CD8-positive, alpha-beta memory T cell (primary cell): ENCODE measurements at places on chromosomes 2 and 18.
A peak's percentile ranks its signal among the peaks of the same experiment; 100 is the strongest.

- H3K4me1 ChIP-seq: no peaks in the 10 kb centered on the region
- H3K4me3 ChIP-seq: no peak overlapping the region
- no peaks in the 10 kb centered on the region for H3K27me3 ChIP-seq
- no peaks in the 10 kb centered on the region for H3K36me3 ChIP-seq
- H3K27ac ChIP-seq: no peak overlapping the region
- DNase-seq: no peak
Measured at GRCh38 chr2:220503431-220503830, 876.0 kb downstream of the SLC4A3 start.

- no peaks in the 10 kb centered on the region for H3K4me1 ChIP-seq
- H3K27me3 ChIP-seq: no peaks in the 10 kb centered on the region
- DNase-seq: no peak
- no peaks in the 10 kb centered on the region for H3K36me3 ChIP-seq
- no peak overlapping the region for H3K27ac ChIP-seq
- no peak overlapping the region for H3K4me3 ChIP-seq
Measured at GRCh38 chr18:5646739-5647138, 102.9 kb upstream of the EPB41L3 start.

GRCh38 chr2:44778671-44779476, 162.6 kb upstream of the SIX3 start:
- no peak for DNase-seq
- H3K27me3 ChIP-seq: no peaks in the 10 kb centered on the region
- H3K36me3 ChIP-seq: no peaks in the 10 kb centered on the region
- no peak overlapping the region for H3K4me3 ChIP-seq
- H3K27ac ChIP-seq: no peak overlapping the region

GRCh38 chr2:163667064-163667887, 68.5 kb downstream of the FIGN start:
- no peaks in the 10 kb centered on the region for H3K27me3 ChIP-seq
- H3K36me3 ChIP-seq: no peaks in the 10 kb centered on the region
- H3K4me3 ChIP-seq: no peak overlapping the region
- H3K4me1 ChIP-seq: no peaks in the 10 kb centered on the region

DNA sequence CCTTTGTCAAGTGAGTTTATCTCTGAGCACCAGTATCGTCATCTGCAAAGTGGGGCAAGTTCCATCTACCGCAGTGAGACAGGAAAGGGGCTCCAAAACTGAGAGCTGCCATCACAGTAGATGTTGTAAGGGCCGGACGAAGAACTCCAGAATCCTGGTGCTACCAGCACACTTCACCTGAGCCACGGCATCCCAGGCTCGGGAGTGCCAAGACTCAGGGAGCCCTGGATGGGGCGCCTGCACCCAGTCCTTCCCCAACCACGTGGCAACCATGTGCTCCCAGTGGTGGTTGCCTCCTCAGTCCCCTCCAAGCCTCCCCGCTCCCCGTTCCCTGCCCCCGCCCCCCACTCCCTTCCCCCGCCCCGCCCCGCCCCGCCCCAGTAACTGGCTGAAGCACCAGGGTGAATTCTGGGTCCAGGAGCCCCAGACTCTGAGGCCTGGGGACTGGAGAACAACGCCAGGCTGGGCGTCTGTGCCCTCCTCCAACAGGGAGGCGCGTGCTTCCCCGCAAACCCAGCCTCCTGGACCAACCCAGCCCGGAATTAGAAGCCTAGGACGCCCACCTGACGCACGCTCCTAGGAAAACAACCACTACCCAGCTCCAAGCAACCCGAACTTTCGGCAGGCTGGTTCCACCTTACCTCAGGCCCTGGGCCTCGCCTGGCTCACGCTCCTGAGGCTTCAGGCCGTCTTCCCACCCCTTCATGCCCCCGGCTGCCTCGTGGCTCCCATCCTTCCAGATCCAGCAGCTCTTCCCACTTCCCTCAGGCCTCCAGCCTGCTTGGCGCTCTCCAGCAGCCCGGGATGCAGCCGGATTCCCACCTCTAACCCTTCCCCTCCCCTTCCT, 67.6 kb downstream of the LAMA3 start:
- no peak for DNase-seq
- no peaks in the 10 kb centered on the region for H3K36me3 ChIP-seq
- no peak overlapping the region for H3K27ac ChIP-seq
- H3K27me3 ChIP-seq: no peaks in the 10 kb centered on the region
- no peaks in the 10 kb centered on the region for H3K4me1 ChIP-seq

- peak overlapping the region; percentile 55 for H3K27ac ChIP-seq
- no peaks in the 10 kb centered on the region for H3K36me3 ChIP-seq
- H3K4me3 ChIP-seq: peak overlapping the region; percentile 87
- H3K27me3 ChIP-seq: no peaks in the 10 kb centered on the region
Measured at GRCh38 chr2:61853086-61853846, 594 bp downstream of the FAM161A start.

DNA sequence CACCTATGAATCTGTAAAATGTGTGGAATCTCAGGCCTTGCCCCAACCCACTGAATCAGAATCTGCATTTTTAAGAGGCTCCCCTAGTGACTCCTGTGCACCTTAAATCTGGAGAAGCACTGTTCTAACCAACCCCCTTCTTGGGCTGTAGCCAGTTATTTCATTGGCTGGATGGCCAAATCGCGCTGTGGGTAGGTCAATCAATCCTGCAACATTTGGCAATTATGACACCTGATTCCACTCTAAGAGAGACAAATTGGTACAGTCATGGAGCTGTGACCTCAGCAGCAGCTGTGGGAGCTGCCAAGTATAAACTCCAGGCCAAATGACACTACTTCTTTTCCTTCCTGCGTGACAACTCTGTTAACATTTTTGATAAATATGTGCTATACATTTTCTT, 208.7 kb downstream of the CLIP4 start:
- H3K4me3 ChIP-seq: no peak overlapping the region
- H3K27ac ChIP-seq: peak overlapping the region; percentile 7
- DNase-seq: no peak
- no peaks in the 10 kb centered on the region for H3K36me3 ChIP-seq

DNA sequence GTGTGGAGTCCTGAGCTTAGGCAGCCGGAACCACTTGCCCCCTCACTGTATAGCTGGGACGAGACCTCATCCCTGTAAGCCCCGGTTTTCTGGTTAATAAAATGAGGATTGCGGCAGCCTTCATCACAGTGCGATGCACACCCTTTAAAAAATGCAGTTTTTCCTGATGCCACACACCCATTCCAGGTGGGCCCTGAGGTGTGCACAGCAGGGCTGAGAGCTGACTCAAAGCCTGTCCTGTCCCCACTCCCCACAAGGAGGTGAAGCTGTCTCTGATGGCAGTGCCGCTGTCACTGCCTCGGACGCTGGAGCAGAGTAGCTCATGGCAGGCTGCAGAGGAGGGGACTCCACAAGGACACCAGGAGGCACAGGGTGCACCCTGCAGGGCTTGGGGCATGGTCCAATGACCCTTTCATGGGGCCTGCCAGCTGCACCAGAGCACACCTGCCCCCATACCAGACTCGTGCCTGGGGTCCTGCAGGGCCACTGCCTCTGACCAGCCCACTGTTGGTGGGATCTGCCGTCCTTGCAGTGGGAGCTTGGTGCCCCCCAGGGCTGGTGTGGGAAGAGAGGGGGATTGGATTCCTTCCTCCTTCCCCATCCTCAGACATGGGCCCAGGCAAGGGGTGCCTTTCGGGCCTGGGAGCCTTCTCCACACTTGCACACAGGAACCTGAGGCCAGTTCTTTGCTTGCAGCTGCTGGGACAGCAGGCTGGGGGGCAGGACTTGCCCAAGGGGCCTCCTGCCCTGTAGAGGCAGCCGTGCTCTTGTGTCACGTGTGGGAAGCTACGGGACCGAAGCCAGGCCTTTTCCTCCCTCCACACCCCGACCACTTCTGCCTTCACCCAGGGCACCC, 22.8 kb downstream of the GPC1 start:
- H3K4me3 ChIP-seq: no peak overlapping the region
- H3K27ac ChIP-seq: no peak overlapping the region
- no peaks in the 10 kb centered on the region for H3K36me3 ChIP-seq
- H3K27me3 ChIP-seq: peaks cover 24% of the 10 kb centered on the region
- no peak for DNase-seq
- H3K4me1 ChIP-seq: no peaks in the 10 kb centered on the region

DNA sequence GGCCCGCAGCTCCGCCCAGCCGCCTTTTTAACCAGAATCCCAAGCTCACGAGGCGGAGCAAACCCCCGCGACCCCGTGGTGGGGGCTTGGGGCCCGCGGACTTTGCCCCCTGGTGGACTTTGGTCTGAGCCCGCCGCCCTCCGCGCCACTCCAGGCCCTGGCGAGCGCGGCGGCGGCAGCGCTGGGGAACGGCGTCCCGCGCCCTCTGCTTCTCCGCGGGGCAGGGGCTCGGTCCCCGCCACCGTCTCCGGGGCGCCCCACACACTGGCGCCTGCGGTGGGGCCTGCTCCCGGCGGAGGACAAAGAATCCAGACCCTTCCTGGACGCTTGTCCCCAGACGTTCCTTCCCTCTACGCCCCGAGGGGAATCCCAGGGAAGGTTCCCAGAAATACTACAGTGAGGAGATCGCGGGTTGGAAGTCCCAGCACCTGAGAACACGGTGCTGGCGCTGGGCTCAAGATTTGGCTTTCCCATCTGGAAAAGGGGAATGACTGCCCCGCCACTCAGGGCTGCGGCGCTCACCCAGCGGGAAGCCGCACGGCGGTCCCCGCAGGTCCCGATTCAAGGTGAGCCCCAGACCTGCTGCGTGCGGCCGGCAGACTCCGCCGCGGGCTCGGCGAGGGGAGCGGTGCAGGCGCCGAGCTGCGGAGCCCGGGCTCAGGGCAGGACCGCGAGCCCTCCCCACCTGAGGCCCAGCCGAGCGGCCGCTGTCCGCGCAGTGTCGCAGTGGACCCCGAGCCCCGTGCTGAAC, at the start of gene HAAO:
Gene HAAO (minus strand): TSS at position 1 of the 751 bp plus-strand sequence. CDS start 47 bp downstream, outside the sequence.
- no peak within 1 kb of the TSS for H3K4me3 ChIP-seq
- peaks cover 21% of the 10 kb centered on the region for H3K27me3 ChIP-seq
- H3K4me1 ChIP-seq: no peaks in the 10 kb centered on the region
- H3K27ac ChIP-seq: no peak within 1 kb of the TSS
- H3K36me3 ChIP-seq: no peaks in the 10 kb centered on the region
- DNase-seq: no peak

DNA sequence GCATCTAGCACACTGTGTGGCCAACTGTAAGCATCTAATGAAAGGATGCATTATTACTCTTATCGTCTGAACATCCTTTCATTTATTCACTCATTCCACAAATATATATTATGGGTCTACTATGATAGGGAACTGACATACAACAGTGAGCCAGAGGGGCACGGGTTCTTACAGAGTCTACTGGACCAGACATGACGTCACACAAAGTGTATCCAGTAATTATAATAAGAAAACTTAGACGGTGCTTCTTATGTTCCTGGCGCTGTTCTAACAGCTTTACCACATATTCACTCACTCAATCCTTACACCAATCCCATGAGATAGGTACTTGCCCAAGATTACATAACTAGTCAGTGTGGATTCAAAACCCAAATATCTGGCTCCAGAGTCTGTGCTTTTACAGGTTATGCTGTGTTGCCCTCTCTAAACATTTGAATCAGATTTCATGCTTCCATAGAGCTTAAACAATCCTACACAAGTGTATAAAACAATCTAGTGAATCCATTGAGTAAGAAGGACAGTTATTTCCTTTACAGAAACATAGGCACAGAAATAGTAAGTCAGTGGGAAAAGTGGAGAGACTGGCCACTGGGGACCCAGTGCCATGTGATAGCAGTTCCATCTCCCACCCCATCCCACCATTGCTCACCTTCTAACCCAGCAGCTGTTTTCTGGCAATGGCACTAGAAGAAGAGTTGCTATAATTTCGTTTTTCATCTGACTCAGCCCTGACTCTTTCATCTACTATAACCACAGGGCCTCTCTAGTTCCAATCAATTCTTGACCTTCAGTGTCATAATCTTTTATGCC, 24.2 kb upstream of the ARL5A start:
- DNase-seq: no peak
- H3K36me3 ChIP-seq: no peaks in the 10 kb centered on the region
- no peaks in the 10 kb centered on the region for H3K4me1 ChIP-seq
- H3K27me3 ChIP-seq: no peaks in the 10 kb centered on the region
- H3K4me3 ChIP-seq: no peak overlapping the region

GRCh38 chr2:14907014-14907612, 274.6 kb downstream of the LRATD1 start:
- H3K4me3 ChIP-seq: no peak overlapping the region
- DNase-seq: no peak
- H3K36me3 ChIP-seq: no peaks in the 10 kb centered on the region
- H3K27ac ChIP-seq: no peak overlapping the region

DNA sequence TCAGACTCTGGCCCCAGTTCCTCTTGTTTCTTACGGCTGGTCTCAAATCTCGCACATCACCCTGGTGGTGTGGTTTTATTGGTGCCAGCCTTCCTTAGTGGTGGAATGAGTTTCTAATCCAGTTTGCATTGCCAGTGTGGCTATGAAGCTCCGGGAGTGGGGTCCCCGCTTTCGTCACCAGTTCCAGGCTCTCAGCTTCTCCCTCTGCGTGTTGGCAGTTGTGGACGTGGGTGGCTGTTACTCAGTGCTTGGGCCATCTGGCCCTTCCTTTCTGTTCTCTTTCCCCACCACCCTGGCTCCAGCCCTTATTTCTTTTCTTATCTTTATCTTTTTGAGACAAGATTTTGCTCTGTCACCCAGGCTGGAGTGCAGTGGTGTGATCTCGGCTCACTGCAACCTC, 30.1 kb downstream of the EFR3B start:
- no peak overlapping the region for H3K4me3 ChIP-seq
- no peak for DNase-seq
- no peaks in the 10 kb centered on the region for H3K36me3 ChIP-seq
- no peak overlapping the region for H3K27ac ChIP-seq
- no peaks in the 10 kb centered on the region for H3K27me3 ChIP-seq

- no peaks in the 10 kb centered on the region for H3K4me1 ChIP-seq
- DNase-seq: no peak
- H3K27me3 ChIP-seq: no peaks in the 10 kb centered on the region
- no peaks in the 10 kb centered on the region for H3K36me3 ChIP-seq
- H3K27ac ChIP-seq: no peak overlapping the region
Measured at GRCh38 chr2:23685181-23685580, 241.7 kb downstream of the ATAD2B start.

DNA sequence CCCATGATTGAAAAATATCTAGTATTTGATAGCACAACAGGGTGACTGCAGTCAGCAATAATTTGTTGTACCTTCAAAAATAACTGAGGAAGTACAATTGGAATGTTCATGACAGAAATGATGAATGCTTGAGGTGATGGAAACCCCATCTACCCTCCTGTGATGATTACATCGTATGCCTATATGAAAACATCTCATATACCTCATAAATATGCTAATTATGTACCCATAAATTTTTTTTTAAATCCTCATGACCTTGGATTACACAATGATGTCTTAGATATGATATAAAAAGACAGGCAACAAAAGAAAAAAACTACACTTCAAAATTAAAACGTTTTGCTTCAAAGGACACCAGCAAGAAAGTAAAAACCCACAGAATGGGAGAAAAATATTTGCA, 1.4 kb upstream of the POLR1B start:
- H3K36me3 ChIP-seq: no peaks in the 10 kb centered on the region
- H3K27me3 ChIP-seq: no peaks in the 10 kb centered on the region
- no peak for DNase-seq
- H3K4me1 ChIP-seq: peaks cover 17% of the 10 kb centered on the region
- H3K27ac ChIP-seq: peak overlapping the region; percentile 93
